Panc1 (cell line): ENCODE measurements at places on chromosomes 5 and 9.

GRCh38 chr5:57738301-57738700 is 255.7 kb upstream of the ACTBL2 start:
- DNase-seq, result no peak

DNA sequence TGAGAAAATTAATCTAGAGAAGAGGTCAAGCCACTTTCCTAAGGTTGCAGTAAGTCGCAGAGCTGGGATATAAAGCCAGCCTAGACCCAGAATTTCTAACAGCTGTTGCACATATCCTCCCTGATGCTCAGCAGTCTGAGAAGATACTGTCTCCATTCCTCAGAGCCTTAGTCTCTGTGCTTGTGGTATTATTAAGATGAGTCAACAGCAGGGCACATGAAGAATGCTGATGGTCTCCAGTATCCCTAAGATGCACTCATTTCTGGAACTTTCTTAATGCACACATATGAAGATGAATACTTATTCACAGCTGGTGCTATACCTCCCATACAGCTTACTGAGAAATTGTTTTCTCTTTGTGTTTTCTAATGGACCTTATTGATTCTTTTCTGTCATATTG is 32.5 kb downstream of the SGCD start:
- no peak for DNase-seq

- DNase-seq, result no peak
Measured at GRCh38 chr5:57417971-57418370, 64.6 kb downstream of the ACTBL2 start.

GRCh38 chr5:109688630-109688969 is 1.1 kb upstream of the MAN2A1 start:
- no peak for DNase-seq

- DNase-seq, result no peak
Measured at GRCh38 chr5:38994324-38994927, 79.8 kb downstream of the RICTOR start.

DNA sequence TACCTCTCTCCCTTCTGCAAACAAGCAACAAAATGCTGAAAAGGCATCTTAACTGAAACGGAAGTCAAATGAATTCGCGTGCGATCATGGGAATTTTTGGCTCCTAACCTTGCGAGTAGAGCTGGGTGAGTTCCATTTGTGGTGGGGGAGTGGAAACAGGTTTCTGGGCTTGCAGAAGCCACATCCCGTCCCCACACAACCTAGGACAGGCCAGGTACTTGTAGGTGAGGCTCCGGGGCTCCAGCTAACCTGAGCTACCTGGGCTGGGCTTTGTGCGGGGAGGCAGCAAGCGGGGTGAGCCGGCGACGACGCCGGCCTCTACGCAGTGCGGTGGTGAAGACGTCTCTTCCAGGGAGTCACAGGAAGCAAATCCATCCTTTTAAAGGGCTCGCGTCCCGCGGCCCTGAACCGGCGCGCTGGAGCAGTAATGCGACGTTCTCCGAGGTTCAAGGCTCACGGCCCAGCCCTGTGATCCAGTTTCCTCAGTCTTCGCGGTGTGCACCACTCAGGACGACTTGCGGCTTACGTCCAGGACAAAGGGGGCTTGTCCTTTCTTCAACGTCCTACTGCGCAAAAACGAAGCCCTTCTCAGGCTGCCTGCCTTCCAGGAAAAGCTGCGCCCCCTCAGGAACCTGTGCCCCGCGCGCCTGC is 567 bp upstream of the SPIN1 start:
- DNase-seq, result no peak

- DNase-seq, result no peak
Measured at GRCh38 chr5:1706021-1706420, 93.6 kb downstream of the MRPL36 start.

GRCh38 chr9:106921341-106921899 is 58.5 kb downstream of the ZNF462 start:
- no peak for DNase-seq

DNA sequence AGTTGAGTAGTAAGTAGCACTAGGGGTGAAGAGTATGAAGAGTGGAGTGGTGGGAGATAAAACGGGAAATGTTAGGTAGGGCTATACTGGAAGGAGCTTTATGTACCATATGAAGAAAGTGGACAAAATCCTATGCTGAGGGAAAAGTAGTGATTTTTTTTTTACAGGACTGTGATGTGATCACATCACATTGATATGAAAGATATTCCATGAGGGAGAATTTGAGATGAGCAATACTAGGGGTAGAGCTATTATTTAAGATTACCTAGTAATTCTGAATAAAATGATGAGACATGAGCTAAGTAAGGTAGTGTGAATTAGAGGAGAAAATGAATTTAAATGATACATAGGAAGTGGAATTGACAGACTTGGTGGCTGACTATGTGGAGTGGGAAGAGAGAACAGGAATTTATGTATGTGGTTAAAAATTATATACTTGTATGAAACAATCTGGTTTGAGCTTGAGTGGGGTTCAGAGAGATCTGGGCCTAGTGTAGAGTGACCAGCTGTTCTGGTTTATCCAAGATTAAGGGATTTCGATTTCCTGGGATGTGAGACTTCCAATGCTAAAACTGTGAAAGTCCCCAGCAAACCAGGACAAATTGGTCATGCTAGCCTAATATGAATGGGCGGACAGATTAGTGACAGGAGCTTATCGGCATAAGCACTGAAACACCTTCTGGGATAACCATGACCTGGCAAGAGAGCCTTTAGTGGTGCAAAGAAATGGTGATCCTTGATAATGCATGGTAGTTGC is 29.3 kb upstream of the STOM start:
- no peak for DNase-seq

DNA sequence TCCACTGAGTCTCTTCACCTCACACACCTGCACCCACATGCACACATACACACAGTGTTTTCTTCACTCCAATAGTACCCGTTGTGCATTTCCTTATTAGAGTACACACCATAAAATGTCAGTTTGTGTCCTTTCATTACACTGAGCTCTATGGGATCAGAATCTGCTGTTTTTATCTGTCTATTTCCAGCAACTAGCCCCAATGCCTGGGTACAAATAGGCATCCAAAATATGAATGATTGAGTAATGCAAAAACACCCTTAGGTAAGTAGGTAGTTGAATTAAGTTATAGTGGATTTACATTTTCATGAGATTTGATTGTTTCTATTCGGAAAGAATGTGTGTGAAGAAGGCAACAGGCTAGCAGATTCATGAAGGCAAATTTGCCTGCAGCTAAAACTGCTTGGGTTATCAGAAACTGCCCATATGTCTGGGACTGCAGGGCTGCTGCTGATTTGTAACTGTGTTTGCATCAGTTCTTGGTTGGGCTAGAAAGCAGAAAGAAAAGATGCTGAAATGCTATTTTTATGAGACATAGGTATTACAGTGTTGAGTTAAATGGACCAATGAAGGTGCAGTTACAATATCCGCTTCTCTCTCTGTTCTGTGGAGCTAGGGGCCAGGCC is 26.9 kb downstream of the PPP3R2 start:
- no peak for DNase-seq

DNA sequence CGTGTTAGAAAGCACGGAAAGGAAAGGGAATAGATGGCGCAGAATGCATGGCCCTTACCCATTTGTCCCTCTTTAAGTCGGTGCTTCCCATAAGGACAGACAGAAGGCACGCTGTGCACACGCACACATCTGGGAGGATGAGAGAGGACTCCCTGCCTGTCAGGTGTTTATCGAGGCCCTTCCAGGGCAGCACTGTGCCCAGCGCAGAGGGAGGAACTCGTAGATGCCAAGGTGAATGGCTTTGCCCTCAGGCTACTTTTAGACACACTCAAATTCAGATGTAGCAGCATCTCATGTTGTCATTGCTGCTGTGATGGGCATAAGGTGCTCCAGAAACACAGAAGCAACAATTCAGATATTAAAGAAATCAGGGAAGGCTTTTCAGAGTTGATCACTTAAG is 70.2 kb upstream of the CTSL start:
- no peak for DNase-seq

DNA sequence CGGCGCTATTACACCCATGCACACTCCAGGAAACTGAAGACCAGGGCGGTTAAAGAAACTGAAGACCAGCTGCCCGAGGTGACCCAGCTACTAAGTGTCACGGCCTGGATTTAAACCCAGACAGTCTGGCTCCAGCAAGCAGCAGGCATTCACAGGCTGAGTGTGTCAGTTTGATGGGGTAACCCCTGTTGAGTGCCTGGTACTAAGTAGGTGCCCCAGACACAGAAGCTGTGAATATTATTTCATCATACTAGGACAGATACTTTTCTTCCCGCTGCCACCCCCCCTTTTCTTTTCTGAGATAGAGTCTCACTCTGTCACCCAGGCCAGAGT is 7.3 kb downstream of the ENG start:
- no peak for DNase-seq

DNA sequence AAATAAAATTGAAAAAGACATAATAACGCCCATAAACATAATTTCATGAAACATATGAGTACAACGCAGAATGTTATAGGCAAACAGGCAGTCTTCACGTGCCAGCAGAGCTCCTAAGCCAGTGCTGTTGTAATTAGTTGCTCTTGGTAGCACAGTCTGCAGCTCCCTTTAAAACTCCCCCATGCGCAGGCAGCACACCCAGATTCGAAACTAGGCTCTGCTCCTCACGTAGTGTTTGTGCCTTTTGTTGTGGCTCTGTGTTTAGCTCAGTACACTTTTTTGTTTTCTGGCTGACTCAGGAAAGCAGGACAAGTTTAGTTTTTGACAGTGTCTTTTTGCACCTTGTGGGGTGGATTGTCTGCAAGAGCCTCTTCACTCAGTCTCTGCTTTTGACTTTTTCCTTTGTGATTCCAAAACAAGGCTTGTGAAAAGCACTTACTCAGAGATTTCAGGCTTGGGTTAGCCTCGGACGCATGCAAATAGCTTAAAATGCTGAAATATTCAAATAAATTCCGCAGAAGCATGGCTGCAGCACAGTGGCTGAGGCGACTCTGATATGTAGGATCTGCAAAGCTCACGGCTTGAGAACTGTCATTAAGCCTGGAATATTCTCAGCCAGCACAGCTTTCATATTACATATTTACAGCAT is 113.6 kb downstream of the IRX1 start:
- no peak for DNase-seq

DNA sequence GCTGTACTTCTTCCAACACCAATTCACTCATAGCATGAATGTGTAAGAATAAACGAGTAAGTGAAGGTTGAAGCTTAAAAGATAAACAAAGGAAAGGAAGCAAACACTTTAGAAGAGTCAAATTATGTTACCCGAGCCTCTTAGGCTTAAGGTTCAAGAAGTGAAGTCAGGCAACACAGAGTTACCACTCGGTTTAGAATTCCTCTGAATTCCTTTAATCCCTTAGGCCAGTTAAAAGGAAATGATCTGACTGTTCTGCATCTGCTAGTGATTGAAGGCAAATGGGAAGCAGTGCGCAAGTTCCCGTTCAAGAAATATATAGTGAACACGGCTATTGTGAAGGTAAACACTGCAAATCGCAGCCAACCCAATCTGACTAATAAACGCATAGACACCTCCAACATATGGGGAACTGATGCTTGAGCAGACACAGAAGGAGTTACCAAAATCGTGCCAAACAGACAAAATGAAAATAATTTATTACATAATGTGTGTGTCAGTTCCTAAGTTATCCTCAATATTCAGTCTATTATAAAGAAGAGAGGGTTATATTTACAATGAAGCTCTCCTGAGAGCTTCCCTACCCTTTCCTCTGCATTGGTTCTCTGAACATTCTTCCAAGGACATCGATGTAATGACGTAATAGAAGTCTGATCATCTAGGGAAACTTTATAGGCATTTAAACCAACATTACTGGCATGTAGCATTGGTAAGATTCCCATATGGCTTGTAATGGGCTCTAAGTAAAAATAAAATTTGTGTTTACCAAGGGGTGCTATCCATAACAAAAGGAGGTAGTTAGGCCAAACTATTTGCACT is 837.1 kb upstream of the ZNF608 start:
- no peak for DNase-seq

DNA sequence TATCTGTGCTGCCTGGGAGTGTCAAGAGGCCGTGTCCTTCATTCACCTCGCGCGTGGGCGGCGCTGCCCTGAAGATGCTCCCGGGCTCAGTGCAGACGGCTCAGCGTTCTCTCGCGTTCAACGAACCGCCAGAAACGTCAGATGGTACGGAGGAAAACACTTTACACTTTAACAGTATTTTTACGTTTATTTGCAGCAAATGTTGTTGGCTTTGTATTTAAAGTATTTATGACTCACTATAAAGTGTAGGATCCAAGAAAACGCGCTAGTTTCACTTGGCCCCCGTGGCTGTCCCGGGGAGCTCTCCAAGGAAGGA is 544 bp upstream of the ERCC6L2 start:
- DNase-seq, result no peak

DNA sequence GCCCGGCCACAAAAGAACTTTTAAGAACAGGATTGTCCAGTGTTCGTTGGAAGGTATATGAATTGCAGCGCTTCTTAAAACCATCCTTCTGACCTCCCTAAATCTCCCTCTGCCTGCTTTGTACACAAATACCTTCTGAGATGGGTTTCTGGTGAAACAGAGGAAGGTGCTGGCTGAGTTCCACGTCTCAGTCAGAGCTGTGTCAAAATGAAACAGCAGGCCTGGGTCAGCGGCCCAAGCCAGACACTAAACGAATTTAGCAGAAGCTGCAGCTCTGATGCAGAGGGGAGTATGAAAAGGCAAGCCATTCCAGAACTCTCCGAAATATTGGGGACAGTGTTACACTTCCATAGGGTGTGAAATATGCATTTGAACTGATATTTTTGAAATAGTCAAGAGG is 37.8 kb upstream of the CRB2 start:
- no peak for DNase-seq

DNA sequence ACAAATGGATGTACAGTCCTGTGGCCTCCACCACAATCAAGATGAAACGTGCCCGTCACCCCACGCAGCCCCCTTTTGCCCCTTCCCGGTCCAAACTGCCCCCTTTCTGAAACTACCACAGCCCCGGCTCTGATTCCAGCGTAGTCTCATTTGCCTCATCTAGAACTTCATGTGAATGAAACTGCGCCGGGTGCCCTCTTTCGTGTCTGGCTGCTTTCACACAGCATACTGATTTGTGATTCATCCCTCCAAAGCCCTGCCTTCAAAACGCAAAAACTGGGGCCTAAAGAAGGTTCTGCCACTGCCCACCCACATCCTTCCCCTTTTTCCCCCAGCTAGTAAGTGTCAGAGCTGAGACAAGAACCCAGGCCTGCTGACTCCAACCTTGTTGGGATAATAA is 31.5 kb upstream of the NCS1 start:
- DNase-seq, result no peak

- no peak for DNase-seq
Measured at GRCh38 chr5:135978212-135978631, 23.4 kb upstream of the LECT2 start.

DNA sequence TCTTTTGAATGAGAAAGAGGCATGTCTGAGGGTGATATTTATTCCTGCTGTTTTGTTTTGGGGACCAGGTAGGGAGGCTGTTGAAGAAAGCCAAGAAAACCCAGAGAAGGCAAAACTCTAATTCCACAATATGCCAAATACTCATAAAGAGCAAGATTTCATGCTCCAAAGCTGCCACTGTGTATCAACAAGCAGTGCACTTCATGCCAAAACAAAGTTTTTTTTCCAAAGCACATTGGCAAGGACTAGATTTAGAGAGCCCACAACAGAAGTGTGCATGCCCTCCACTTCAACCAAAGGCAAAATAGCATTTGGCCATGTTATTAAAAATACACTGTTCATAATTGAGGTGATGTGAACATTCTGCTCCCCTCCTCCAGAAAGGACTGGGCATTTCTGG is 229.9 kb downstream of the EBF1 start:
- no peak for DNase-seq
